ENCODE measurements at places on chromosomes 1 and 21.

DNA sequence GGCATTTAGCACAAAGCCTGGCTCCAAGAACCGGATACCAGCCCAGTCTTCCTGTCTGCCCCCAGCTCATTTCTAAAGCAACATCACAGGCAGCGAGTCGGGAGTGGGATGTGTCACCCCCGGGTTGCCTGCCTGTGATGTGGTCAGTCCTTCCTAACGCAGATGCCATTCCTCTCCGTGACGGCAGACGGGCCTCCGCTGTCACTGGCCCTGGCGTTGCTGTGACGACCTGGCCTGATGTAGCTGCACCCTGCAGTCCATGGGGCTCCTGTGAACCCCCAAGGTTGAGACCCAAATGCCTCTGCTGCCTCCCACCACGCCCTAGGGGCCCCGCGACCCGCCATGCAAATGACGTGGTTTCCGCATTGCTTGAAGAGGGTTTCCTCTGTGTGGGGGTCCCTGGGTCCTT is 12.3 kb downstream of the TNFRSF1B start:
- DNase-seq, result no peak

DNA sequence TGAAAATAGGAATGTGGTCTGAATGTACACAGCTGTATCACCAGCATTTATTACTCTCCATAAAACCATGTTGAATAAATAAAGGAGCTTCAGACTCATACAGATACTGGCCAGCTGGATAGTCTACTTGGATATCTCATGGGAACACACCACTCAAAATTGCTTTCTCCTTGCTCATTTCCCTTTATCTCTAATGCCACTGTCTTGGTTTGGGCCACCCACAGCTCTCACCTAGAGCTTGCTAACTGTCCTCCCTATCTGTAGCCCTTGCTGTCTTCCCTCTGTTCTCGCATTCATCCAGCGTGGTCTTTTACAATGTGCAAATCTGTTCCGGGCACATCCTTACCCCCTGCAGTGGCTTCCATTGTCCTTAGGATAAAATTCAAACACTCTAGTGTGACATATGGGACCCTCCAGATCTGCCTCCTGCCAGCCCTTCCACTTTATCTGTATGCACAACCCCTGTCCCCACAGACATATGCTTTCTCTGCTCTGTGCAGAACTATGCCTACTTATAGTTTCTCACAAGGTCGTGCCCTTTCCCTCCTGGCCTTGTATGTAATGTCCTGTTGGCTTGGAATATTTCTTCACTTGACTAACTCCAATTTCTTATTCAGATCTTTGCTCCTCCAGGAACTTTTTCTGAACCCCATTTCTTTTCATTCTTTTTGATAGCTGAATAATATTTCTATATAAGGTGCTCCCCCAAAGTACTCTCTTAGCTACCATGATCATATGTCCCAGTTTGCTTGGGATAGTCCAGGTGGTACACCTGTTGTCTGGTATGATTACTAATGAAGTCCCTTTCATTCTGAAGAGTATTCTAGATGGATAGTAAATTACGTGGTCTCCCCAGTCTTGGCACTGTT is 2.9 kb downstream of the FLVCR1 start:
- DNase-seq, result no peak

- no peak for DNase-seq
These were observed 90.8 kb upstream of the SLC25A33 start for GRCh38 chr1:9448132-9449109.

GRCh38 chr1:184832517-184832916 is 77.9 kb upstream of the EDEM3 start:
- no peak for DNase-seq

DNA sequence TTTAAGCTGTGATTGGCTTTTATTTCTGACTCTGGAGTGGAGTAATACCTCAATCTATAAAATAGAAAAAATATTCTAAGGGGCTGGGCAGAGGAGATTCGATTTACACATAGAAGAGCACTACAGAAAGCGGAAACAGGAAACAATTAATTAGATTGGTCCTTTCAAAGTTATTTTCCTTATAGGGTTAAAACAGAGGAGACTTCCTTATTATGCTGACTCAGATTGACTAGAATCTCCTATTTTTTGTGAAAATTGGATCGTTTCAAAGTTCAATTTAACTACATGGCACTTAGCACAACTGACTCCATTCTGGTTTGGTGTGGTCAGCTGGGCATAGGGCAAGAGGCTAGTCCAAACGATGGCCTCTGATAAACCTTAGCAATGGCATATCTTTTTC is 48.3 kb upstream of the NCAM2 start:
- no peak for DNase-seq

DNA sequence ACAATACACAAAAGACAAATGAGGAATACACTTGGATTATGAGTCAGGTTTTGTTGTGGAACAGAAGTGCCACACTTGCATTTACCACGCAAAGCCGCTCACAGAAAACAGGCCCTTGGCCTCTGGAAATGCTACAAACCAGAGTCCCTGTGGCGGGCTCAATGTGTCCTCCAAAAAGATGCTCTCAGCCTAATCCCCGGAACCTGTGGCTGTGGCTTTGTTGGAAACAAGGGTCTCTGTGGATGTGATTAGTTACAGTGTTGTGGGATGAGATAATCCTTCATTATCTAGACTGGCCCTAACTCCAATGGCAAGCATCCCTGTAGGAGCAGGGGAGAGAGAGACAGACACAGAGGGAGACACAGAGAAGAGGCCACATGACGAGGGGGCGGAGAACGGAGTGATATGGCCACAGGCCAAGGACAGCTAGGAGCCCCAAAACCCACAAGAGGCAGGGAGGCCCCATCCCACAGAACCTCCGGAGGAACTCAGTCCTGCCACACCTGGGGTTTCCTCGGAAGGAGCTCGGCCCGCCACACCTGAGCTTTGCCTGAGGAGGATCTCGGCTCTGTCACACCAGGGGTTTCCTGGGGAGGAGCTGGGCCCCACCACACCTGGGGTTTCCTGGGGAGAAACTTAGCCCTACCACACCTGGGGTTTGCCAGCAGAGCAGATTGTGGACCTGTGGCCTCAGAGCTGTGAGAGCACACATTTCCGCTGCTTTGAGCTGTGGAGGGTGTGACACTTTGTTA is 55.4 kb downstream of the NPHP4 start:
- DNase-seq, result no peak

DNA sequence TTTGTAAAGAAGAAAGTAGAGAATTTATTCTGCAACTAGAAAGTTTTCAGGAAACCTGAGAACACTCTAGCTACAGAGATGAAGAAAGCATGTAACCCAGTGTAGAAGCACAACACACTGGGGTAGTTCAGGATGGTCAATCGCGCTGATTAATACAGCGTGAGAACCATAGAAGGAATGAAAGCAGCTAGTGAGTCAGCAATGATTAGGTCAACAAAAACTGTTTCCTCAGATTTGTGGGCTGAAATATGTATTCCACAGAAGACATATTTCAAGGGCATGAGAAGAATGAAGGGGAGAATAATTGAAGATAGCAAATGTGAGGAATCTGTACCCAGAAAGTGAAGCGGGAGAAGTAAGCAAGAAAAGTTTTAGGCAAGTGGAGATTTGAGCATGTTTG is 97.8 kb upstream of the ADGRL2 start:
- DNase-seq, result no peak

GRCh38 chr1:76866566-76866965 is 714 bp upstream of the ST6GALNAC5 start:
- no peak for DNase-seq

- DNase-seq, result no peak
These were observed 15.6 kb downstream of the PRMT2 start for GRCh38 chr21:46651121-46651520.

GRCh38 chr1:91014475-91014874 is 7.4 kb downstream of the ZNF644 start:
- DNase-seq, result no peak

- DNase-seq, result no peak
These were observed 254.8 kb downstream of the ZNF648 start for GRCh38 chr1:181806746-181807145.

DNA sequence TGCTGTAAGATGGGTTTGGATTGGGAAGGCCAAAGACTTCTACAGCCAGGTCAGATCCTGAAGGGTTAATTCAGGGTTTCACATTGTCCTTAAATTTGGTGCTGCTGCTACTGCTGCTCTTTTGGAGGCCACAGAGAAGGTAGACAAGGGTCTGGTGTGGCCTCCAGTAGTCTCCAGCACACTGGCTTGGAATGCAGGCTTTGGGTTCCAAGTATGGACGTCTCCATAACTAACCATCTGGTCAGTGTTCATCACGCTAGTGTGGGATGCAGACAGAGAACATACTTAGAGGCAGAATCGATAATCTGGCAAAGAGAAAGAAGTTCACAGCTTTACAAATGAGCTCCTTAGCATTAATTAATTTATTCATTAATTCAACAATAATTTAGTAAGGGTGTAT is 154.1 kb downstream of the ZBTB18 start:
- DNase-seq, result no peak

GRCh38 chr1:44288883-44289282 is 66.2 kb downstream of the ERI3 start:
- DNase-seq, result no peak
